ENCODE measurements at places on chromosomes 1 and 21.

DNA sequence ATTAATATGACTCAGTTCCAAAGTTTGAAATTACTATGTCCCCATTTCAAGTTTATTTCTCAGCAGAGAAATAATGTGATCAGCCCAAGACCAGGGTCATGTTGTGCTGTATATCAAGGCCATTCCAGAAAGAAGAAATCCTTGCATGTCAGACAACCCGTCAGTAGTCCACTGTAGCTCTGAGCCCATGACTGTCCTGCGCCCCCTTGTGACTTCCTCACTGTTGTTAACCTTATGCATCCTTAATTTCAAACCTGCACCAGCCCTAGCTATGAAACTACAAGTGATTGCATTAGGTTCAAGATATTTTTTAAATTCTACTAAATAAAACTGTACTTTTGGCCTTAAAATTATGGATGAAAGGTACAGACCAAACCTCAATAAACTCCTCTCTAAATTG lies 133.0 kb downstream of the LRRC7 start:
- DNase-seq: no peak

DNA sequence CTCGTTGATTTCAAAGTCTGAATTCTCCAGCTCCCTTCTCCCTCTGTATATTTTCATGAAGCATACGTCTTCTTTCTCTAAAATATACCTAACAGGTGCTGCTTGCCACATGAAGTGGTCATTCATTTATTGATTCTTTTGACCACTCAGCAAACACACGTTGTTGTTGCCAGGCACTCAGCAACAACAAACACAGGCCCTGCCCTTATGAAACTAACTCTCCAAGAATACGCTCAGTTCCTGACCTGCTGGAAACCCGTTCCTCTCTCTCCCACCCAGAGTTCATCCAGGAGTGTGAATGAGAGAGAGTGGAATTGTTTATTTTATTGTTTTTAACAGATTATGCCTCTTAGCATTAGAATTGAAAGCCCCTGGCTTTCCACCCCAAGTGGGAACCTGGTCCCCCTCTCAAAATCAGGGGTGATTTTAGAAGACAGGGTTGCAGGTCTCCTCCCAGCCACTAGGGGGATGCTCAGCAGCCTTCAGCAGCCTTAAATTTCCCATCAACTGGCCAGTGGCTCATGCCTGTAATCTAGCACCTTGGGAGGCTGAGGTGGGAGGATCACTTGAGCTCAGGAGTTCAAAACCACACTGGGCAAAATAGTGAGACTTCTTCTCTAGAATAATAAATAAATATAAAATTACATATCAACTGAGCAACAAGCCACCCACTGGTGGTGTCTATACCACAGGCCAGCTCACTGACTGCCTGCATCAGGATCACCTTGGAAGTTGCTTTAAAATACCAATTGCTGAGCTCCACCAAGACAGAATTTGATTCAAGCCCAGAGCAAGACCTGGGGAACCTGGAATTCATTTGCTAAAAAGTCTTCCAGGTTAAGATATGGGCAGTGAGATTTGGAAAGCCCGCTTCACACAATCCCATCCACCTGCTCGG lies 181.0 kb upstream of the KLHDC7A start:
- DNase-seq: peak; percentile 2

DNA sequence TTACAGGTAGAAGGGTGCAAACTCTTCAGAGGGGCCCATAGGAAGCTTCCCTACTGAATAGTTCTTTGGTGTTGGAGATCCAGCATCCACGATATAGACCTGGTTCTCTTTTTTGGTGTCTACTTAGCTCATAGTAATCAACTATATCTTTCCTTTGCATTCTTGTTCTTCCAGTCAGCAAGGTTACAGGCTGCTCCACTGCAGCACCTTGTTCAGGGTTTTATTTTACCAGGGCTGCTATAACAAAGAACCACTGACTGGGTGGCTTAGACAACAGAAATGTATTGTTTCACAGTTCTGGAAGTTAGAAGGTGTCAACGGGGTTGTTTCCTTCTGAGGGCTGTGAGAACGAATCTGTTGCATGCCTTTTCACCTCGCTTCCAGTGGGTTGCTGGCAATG lies 136.3 kb downstream of the CLEC20A start:
- no peak for DNase-seq

DNA sequence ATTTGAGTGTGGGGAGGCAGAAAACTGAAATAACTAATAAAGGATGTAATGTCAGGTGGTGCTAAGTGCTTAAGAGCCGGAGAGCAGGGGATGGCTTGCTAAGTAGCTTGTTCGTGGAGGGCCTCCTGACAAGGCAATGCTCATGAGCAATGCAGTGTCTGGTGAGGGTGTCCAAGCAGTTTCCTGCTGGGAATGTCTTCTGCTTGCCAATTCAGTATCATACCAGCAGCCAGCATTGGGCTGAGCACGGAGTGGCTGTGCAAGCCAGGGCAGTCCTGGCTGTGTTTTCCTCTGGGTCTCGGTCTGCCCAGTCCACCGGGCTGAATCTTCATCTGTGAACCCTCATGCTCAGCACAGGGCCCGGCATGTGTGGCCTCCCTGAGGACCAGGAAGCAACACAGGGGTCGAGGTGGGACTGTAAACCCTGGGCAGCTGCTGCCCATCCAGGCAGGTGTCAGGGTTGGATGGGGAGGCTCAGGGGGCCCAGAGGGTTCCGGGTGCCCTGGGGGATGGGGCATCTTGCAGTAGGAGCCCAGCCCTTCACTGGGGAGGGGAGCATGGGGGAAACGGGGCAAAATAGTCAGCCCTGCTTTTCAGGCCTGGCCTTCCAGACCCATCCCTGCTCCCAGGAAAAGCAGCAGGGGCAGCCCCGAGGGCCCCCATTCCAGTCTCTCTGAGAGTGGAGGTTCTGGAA lies 27.5 kb downstream of the EDN2 start:
- no peak for DNase-seq

DNA sequence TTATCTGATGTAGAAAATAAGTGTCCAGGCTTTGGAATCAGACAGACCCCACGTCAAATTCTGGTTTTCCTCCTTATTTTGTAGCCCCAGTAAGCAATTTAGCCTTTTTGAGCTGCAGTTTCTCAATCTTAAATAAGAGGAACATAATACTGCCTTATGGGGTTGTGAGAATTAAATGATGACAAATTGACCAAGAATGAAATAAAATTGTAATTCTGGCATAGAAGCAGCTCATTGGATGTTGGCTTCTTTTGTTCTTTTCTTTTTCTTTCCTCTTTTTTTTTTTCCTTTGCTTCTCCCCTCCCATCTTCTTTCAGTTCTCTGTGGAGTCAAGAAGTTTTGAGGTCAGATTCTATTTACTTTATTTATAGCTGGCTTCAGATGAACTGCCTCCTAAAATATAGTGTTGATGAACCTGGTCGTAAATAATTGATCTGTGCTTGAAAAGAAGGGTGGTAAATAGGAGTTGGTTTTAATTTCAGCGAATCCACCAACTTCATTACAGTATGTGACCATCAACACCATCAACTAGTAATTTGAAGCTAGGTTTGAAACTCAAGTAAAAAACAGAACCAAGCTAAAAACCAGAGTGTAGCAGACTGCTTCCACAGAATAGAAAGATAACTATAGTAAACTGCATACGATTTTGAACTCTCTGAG lies 81.1 kb downstream of the CACHD1 start:
- no peak for DNase-seq

Data from Panc1 (cell line).